Cardiac muscle cell (in vitro differentiated cells and primary cell): ENCODE measurements at places on chromosomes 2 and 18. TPM values are rescaled to one million over a fixed set of nuclear protein-coding genes. Genes with fewer than 3 reads are reported as not detected.

ADRA2B gene
- total RNA-seq, result 27.4 and 61.8 TPM in 2 replicates

PLCL1 gene
- total RNA-seq, result 4.9 and 9.0 TPM in 2 replicates

CHRND gene
- total RNA-seq, result 0.09 TPM in 1 of 2 replicates, not detected in the other

NYAP2 gene
- total RNA-seq, result not detected in 2 replicates

IGFBP2 gene
- 402 and 451 TPM in 2 replicates for total RNA-seq

FAM237A gene
- not detected in 2 replicates for total RNA-seq

DYNAP gene
- total RNA-seq, result not detected in 2 replicates

ACVR1C gene
- total RNA-seq, result 0.04 and 0.09 TPM in 2 replicates

TTN gene
- 473 and 1,214 TPM in 2 replicates for total RNA-seq

SERPINB10 gene
- total RNA-seq, result not detected in 2 replicates

MC5R gene
- not detected in 2 replicates for total RNA-seq

CRACDL gene
- 0.04 and 0.06 TPM in 2 replicates for total RNA-seq

LCT gene
- 0.03 TPM in 1 of 2 replicates, not detected in the other for total RNA-seq

ANO7 gene
- 2.7 and 2.8 TPM in 2 replicates for total RNA-seq

KCNG2 gene
- not detected in 2 replicates for total RNA-seq

MBD2 gene
- 27.5 and 29.1 TPM in 2 replicates for total RNA-seq

NPAS2 gene
- total RNA-seq, result 0.18 and 0.89 TPM in 2 replicates

SLC9A2 gene
- 0.18 and 0.39 TPM in 2 replicates for total RNA-seq

NBAS gene
- total RNA-seq, result 55.4 and 74.8 TPM in 2 replicates

RBMS1 gene
- total RNA-seq, result 68.8 and 89.5 TPM in 2 replicates

ESPNL gene
- 4.3 and 8.5 TPM in 2 replicates for total RNA-seq

SEMA4F gene
- 8.4 and 8.6 TPM in 2 replicates for total RNA-seq

GALR1 gene
- not detected in 2 replicates for total RNA-seq

AOX1 gene
- total RNA-seq, result 0.11 TPM in 1 of 2 replicates, not detected in the other

GYPC gene
- total RNA-seq, result 45.6 and 53.8 TPM in 2 replicates

HEATR5B gene
- 10.7 and 12.1 TPM in 2 replicates for total RNA-seq

CD28 gene
- total RNA-seq, result not detected in 2 replicates

ERFE gene
- total RNA-seq, result 1.5 TPM in 1 of 2 replicates, not detected in the other

ZNF397 gene
- 16.8 and 21.5 TPM in 2 replicates for total RNA-seq

FAM210A gene
- total RNA-seq, result 20.6 and 26.9 TPM in 2 replicates

ZNF396 gene
- 2.8 TPM in 2 replicates for total RNA-seq

SESTD1 gene
- total RNA-seq, result 6.0 and 10.5 TPM in 2 replicates

LYPD1 gene
- 2.3 and 2.7 TPM in 2 replicates for total RNA-seq

PLEK gene
- not detected in 2 replicates for total RNA-seq

HOXD11 gene
- not detected in 2 replicates for total RNA-seq

FBXO36 gene
- 2.8 and 5.7 TPM in 2 replicates for total RNA-seq
